Panc1 (cell line): ENCODE measurements at places on chromosomes 12 and 14.

GRCh38 chr12:130075497-130076076, 86.7 kb upstream of the FZD10 start:
- peaks cover 5% of the 10 kb centered on the region; the same call in 1 of the 2 replicates for H3K27me3 ChIP-seq
- no peaks in the 10 kb centered on the region for H3K4me1 ChIP-seq
- no peaks in the 10 kb centered on the region for H3K36me3 ChIP-seq
- no peak overlapping the region for H3K27ac ChIP-seq
- H3K4me3 ChIP-seq = no peak overlapping the region

DNA sequence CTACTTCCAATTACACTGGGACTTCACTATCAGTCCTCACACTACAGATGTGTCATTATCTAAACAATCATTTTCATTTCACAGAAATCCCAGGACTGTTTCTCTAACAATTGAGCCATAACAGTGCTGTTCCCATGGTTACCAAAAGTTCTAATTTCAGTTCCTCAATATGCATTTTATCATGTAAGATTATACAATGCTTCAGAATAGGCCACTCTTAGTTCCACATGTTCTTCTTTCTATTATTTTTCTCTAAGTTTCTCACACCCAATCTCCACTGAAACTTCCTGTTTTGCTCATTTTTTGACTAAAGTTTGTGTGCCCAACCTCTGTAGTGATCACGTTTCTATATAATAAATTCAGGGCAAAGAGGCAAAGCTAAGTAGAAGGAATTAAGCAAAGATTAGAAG, 185.8 kb downstream of the DUSP6 start:
- no peaks in the 10 kb centered on the region for H3K4me1 ChIP-seq
- no peak overlapping the region for H3K27ac ChIP-seq
- no peak for DNase-seq
- no peaks in the 10 kb centered on the region for H3K27me3 ChIP-seq
- H3K4me3 ChIP-seq = no peak overlapping the region

DNA sequence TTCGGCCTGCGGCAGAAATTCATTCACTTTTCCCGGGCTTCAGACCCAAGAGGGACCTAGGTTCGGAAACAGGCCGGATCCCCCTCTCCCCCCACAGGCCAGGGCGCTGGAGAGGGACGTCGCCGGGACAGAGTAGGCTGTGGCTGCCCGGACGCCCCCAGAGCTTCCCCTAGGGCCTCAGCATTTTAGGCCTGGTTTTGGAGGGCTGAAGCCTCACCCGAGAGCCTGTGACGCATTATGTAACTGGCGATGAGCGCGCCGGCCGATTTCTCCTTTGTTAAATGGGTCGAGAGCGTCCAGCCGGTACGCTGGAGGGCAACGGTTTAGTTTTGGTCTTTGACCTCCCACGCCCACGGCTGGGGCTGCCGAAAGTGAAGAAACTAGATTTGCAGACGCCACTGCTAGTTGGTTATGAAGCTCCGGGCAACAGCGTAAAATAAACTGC, 657 bp downstream of the PEBP1 start:
- DNase-seq = no peak
- H3K36me3 ChIP-seq = no peaks in the 10 kb centered on the region; the same call in 1 of the 2 replicates
- peak overlapping the region; percentile 80 for H3K4me3 ChIP-seq
- peak overlapping the region; percentile 83 for H3K27ac ChIP-seq

DNA sequence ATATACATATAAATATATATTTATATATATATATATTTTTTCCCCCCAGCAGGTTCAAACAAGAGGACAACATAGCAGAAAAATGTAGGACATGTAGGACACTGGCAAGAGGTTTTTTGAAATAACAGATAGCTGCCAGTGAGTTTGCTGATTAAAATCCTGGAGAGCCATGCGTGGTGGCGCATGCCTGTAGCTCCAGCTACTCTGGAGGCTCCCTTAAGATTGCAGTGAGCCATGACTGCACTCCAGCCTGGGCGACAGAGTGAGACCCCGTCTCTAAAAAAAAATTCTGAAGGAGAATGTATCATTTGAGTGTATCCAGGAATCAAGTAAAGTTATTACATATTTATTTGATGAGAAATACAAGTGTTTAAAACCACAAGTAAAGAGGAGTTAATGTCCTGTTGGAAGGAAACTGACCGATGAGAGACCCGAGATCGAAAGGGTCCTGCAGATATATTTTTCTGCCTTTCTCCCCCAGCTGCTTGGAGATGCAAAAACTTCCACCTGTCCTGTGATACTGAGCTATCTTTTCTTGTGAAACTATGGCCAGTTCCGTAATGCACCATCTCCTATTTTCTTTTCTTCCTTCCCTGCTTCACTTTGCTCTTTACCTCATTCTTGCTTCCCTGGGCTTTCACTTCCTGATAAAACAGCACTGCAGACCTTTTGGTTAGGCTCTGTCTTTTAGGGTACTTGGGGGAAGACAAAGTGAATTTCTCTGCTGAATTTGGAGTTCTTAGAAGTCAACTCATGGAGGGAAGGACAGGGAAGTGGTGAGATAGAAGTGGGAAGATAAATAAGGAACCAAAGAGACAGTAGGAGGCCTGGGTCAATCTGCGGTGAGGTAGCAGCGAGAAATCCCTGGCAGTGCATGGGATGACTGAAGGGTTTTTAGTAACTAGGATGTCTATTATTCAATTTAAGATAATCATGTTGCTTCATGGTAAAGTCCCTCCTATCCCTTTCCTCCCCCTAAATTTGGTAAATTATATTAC, 41.2 kb upstream of the SLC2A13 start:
- DNase-seq = no peak
- no peak overlapping the region for H3K27ac ChIP-seq
- H3K4me3 ChIP-seq = no peak overlapping the region
- no peaks in the 10 kb centered on the region for H3K4me1 ChIP-seq
- no peaks in the 10 kb centered on the region for H3K36me3 ChIP-seq
